Spleen (tissue), 13 donors: ENCODE measurements at places on chromosomes 3 and 15.
A peak's percentile ranks its signal among the peaks of the same experiment; 100 is the strongest.

DNA sequence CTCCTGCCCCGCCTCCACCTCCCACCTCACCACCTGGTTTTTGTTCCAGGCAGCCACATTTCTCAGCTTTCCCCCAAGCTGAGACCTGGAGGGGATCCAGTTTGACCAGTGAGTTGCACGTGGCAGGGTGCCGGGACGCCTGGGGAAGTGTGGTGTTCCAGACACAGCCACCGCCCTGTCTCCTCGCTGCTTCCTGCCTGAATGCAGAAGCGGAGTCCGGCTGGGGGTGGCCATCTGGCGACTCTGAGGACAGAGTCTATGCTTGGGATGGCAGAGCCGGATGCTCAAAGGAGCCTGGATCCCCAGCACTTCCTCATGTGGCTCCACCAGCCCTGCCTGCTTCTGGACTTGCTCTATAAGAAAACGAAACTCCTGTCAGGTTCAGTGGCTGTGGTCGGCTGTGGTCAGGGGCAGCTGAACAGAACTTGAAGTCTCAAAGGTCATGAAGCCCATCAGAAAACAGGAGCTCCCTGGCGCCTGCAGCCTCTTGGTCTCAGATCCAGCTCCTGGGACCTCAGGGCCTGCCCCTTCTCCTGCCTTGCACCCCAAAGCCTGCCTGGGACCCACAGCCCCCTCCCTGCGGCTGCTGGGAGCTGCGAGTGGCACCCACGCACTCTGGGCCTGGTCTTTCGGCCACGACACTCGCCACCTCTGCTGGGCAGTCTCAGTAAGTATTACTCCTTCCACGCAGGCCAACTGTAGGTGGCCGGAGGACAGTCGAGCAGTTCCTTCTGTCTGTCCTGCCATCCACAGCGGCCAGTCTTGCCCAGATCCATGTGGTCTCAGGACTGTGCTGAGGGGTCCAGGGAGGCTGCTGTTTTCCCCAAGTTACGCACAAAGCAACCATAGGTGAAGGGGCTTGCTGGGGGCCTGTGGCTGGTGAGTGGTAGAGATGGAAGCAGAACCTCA, 112.8 kb upstream of the MEF2A start:
- no peaks in the 10 kb centered on the region for H3K36me3 ChIP-seq
- peak; percentile 92 for DNase-seq
- H3K27ac ChIP-seq: peak overlapping the region; percentile 30
- H3K4me1 ChIP-seq: peaks cover 61% of the 10 kb centered on the region

DNA sequence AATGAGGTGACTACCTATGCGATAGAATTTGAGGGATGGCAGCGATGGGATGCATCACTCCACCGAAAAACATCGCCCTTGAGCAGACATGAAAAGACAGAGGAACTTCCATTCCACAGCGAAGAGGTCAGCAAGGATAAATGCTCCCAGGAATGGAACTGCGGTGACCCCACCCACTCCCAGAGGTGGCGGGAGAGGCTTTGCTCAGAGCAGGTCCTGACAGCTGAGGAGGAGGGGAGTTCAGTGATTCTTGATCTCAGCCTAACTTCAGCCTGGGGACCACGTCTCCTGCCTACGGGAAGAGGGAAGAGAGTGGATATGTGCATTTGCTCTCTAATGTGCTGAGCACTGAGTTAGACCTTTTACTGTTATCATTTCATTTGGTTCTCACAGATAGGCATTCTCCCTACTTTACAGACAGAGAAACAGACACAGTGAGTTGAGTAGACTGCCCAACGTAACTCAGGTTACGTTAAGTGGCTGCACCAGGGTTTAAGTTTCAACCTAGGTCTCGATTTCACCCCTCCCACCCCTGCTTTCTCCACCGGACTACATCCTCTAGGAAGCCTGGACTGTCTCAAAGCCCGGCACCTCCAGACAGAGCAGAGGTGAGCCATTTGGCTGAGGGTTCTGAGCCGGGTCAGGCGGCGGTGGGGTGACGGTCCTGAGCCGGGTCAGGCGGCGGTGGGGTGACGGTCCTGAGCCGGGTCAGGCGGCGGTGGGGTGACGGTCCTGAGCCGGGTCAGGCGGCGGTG, 170.0 kb downstream of the RAB11A start:
- DNase-seq: no peak
- no peaks in the 10 kb centered on the region for H3K36me3 ChIP-seq
- no peak overlapping the region for H3K4me3 ChIP-seq
- H3K4me1 ChIP-seq: no peaks in the 10 kb centered on the region
- H3K27ac ChIP-seq: no peak overlapping the region
- H3K27me3 ChIP-seq: peaks cover 83% of the 10 kb centered on the region

DNA sequence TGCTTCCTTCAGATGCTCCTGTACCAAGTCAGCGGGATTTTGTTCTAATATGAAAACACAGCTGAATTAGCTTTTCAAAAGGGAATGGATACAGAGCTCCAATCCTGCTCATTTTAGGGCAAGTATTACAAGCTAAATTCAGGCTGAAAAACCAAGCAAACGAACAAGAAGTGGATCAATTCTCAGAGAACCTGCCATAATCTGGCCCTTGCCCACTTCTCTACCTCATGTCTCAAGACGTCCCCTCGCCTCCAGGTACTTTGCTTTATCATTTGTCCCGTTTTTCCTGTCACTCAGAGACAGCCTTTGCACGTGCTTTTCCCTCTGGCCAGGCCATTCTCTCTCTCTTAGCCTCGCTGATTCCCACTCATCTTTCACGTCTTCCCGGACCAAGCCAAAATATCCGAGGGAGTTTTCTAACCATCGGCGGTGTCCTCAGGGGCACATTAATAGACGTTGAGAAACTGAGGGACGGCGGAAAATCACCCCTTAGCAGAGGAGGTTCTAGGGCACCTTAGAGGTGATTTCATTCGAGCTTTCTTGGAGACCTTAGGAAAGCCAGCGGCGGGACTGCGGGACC, 654 bp downstream of the SUSD5 start:
- H3K4me3 ChIP-seq: peak overlapping the region; percentile 39
- peaks cover 11% of the 10 kb centered on the region for H3K4me1 ChIP-seq
- H3K27ac ChIP-seq: no peak overlapping the region
- H3K36me3 ChIP-seq: no peaks in the 10 kb centered on the region
- DNase-seq: no peak
- peaks cover 18% of the 10 kb centered on the region for H3K27me3 ChIP-seq

- H3K27ac ChIP-seq: peak overlapping the region; percentile 98
- DNase-seq: no peak
- H3K4me3 ChIP-seq: peak overlapping the region; percentile 83
- H3K36me3 ChIP-seq: no peaks in the 10 kb centered on the region
Observed at GRCh38 chr3:33438284-33438668, 1.9 kb downstream of the UBP1 start.

GRCh38 chr3:10189557-10190354, 25.0 kb downstream of the IRAK2 start:
- H3K4me1 ChIP-seq: peaks cover 93% of the 10 kb centered on the region

DNA sequence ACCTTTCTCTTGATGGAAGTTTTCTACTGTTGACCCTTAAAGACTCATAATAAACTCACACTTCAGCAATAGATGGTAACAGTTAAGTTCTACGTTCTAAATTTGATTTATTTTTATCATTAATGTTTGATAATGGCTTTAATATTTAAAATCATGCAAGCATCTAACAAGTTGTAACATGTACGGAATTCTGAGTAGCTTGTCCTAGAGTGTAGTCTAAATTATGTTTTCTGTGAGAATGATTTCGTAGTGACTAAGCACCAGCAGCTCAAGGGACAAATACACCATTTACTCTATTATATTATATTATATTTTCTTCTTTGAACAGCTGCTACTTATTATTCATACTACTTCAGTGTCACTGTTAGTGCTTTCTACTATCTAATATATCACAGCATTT, 345.6 kb downstream of the NLGN1 start:
- DNase-seq: no peak
- no peaks in the 10 kb centered on the region for H3K27me3 ChIP-seq
- H3K27ac ChIP-seq: no peak overlapping the region
- H3K36me3 ChIP-seq: no peaks in the 10 kb centered on the region

GRCh38 chr3:32662647-32663046, 22.3 kb upstream of the CNOT10 start:
- H3K27me3 ChIP-seq: no peaks in the 10 kb centered on the region
- peaks cover 5% of the 10 kb centered on the region for H3K4me1 ChIP-seq
- no peaks in the 10 kb centered on the region for H3K36me3 ChIP-seq
- no peak overlapping the region for H3K27ac ChIP-seq
- no peak overlapping the region for H3K4me3 ChIP-seq

- no peak overlapping the region for H3K27ac ChIP-seq
- H3K27me3 ChIP-seq: no peaks in the 10 kb centered on the region
- no peaks in the 10 kb centered on the region for H3K36me3 ChIP-seq
- H3K4me3 ChIP-seq: no peak overlapping the region
Observed at GRCh38 chr3:105999856-106000255, 131.0 kb upstream of the CBLB start.

- no peak for DNase-seq
- H3K36me3 ChIP-seq: no peaks in the 10 kb centered on the region
- H3K27ac ChIP-seq: no peak overlapping the region
- no peak overlapping the region for H3K4me3 ChIP-seq
- H3K27me3 ChIP-seq: no peaks in the 10 kb centered on the region
Observed at GRCh38 chr3:71803248-71803647, 18.3 kb upstream of the PROK2 start.

- H3K4me3 ChIP-seq: no peak overlapping the region
- H3K27ac ChIP-seq: no peak overlapping the region
- no peaks in the 10 kb centered on the region for H3K36me3 ChIP-seq
- no peaks in the 10 kb centered on the region for H3K4me1 ChIP-seq
- no peaks in the 10 kb centered on the region for H3K27me3 ChIP-seq
- no peak for DNase-seq
Observed at GRCh38 chr3:110414855-110415254, 656.8 kb upstream of the NECTIN3 start.

DNA sequence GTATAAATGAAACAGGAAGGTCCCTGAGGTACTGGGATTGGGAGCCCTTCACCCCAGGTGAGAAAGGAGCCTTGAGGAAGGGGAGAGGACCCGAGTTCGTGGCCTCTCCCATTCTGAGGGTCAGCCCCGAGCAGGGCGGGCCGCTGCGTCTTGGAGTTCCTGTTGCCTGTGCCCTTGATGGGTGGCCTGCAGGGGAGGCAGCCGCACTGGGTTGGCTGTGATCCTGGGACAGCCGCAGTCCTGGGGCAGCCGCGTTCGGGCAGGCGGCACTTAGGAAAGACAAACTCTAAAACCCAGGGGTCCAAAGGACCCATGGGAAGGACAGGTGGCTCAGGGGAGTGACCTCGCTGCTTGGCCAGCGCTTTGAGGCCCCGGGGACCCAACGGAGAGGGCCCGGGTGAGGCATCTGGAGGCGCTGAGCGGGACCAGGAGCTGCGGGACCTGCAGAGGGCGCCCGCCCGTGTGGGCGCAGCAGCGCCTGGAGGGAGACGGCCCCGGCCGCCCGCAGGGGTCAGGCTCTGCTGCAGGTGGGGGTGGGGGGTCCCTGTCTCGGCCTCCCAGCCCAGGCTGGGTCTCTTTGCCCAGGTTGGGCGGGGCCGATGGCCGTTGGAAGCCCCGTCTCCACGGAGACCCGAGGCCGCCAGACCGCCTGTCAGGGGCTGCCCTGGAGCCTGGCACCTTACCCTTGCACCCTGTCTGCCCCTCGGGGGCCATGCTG, 65.1 kb downstream of the HMCES start:
- peaks cover 56% of the 10 kb centered on the region for H3K4me1 ChIP-seq
- H3K4me3 ChIP-seq: peak overlapping the region; percentile 16
- peaks cover 8% of the 10 kb centered on the region for H3K27me3 ChIP-seq
- H3K36me3 ChIP-seq: no peaks in the 10 kb centered on the region
- no peak for DNase-seq
- H3K27ac ChIP-seq: no peak overlapping the region

- H3K27me3 ChIP-seq: peaks cover 16% of the 10 kb centered on the region
- no peaks in the 10 kb centered on the region for H3K36me3 ChIP-seq
- peaks cover 12% of the 10 kb centered on the region for H3K4me1 ChIP-seq
- no peak overlapping the region for H3K4me3 ChIP-seq
Observed at GRCh38 chr3:197027896-197028727, 1.5 kb downstream of the MELTF start.

GRCh38 chr3:74410276-74410941, 204.1 kb downstream of the CNTN3 start:
- no peak for DNase-seq
- H3K27ac ChIP-seq: no peak overlapping the region
- no peaks in the 10 kb centered on the region for H3K27me3 ChIP-seq
- no peak overlapping the region for H3K4me3 ChIP-seq

- H3K27ac ChIP-seq: no peak overlapping the region
- H3K36me3 ChIP-seq: no peaks in the 10 kb centered on the region
- H3K27me3 ChIP-seq: no peaks in the 10 kb centered on the region
- no peak for DNase-seq
- H3K4me3 ChIP-seq: no peak overlapping the region
Observed at GRCh38 chr3:140571836-140572235, 106.0 kb upstream of the TRIM42 start.

GRCh38 chr3:185313693-185314246, 49.2 kb upstream of the MAP3K13 start:
- DNase-seq: no peak
- peaks cover 6% of the 10 kb centered on the region for H3K4me1 ChIP-seq

DNA sequence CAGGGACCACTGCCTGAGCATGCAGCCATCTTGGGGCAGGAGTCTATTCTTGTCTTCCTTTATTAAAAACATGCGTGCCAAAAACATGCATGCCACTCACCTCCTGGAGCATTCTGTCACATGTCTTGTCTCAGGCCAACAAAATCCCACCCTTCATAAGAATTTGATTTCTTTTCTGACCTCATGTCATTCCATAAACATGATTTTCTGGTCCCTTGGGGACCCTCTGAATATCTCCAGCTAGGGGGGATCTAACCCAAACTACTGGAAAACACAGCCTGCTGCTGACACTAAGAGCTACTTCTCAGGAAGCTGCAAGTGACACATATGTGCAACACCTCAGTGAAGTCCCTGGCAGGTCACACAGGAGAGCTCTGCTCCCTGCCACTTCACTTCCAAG, 26.8 kb upstream of the NOX5 start:
- no peak overlapping the region for H3K27ac ChIP-seq
- DNase-seq: no peak
- H3K4me3 ChIP-seq: no peak overlapping the region

- H3K4me1 ChIP-seq: no peaks in the 10 kb centered on the region
- no peaks in the 10 kb centered on the region for H3K27me3 ChIP-seq
- no peak overlapping the region for H3K27ac ChIP-seq
Observed at GRCh38 chr15:45855907-45856579, 221.2 kb downstream of the SQOR start.

- H3K4me3 ChIP-seq: no peak overlapping the region
- DNase-seq: no peak
- H3K36me3 ChIP-seq: no peaks in the 10 kb centered on the region
- no peaks in the 10 kb centered on the region for H3K27me3 ChIP-seq
- no peaks in the 10 kb centered on the region for H3K4me1 ChIP-seq
Observed at GRCh38 chr15:96435022-96435421, 104.5 kb downstream of the NR2F2 start.

- H3K4me3 ChIP-seq: no peak overlapping the region
- no peak overlapping the region for H3K27ac ChIP-seq
- DNase-seq: no peak
- H3K4me1 ChIP-seq: peaks cover 98% of the 10 kb centered on the region
- H3K36me3 ChIP-seq: no peaks in the 10 kb centered on the region
- H3K27me3 ChIP-seq: no peaks in the 10 kb centered on the region
Observed at GRCh38 chr3:136177876-136178275, 18.3 kb downstream of the MSL2 start.

- no peak overlapping the region for H3K4me3 ChIP-seq
- no peaks in the 10 kb centered on the region for H3K36me3 ChIP-seq
- no peaks in the 10 kb centered on the region for H3K4me1 ChIP-seq
- no peak for DNase-seq
- no peak overlapping the region for H3K27ac ChIP-seq
Observed at GRCh38 chr3:27758083-27758482, 36.0 kb upstream of the EOMES start.

- H3K27ac ChIP-seq: no peak overlapping the region
- DNase-seq: no peak
- no peak overlapping the region for H3K4me3 ChIP-seq
- H3K36me3 ChIP-seq: peaks cover 11% of the 10 kb centered on the region
Observed at GRCh38 chr3:182829761-182830405, 36.6 kb downstream of the ATP11B start.
